ENCODE measurements at places on chromosomes 6 and 20.
A peak's percentile ranks its signal among the peaks of the same experiment; 100 is the strongest.

GRCh38 chr20:59307270-59307669, 6.9 kb downstream of the EDN3 start:
- no peak for DNase-seq

GRCh38 chr20:36217226-36217625, 19.1 kb upstream of the AAR2 start:
- no peak for DNase-seq

DNA sequence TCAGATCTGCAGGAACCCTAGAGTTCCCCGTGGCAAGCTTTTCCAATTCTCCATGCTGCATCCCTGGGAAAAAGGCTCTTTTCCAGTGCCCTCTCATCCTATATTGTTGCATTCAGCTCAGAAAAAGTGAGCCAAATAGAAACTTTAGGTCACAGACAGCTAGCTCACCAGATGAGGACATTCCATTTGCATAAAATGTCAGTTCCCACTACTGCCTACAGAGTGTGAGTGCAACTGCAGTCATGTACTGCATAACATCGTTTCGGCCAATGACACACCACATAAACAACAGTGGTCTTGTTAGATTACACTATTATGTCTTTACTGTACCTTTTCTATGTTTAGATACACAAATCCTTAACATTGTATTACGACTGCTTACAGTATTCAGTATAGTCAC, 8.6 kb downstream of the HS3ST5 start:
- DNase-seq: no peak

GRCh38 chr6:13302751-13303667, 25.3 kb downstream of the TBC1D7 start:
- peak; percentile 21 for DNase-seq

GRCh38 chr20:38178065-38178491, 13.0 kb upstream of the TGM2 start:
- no peak for DNase-seq

DNA sequence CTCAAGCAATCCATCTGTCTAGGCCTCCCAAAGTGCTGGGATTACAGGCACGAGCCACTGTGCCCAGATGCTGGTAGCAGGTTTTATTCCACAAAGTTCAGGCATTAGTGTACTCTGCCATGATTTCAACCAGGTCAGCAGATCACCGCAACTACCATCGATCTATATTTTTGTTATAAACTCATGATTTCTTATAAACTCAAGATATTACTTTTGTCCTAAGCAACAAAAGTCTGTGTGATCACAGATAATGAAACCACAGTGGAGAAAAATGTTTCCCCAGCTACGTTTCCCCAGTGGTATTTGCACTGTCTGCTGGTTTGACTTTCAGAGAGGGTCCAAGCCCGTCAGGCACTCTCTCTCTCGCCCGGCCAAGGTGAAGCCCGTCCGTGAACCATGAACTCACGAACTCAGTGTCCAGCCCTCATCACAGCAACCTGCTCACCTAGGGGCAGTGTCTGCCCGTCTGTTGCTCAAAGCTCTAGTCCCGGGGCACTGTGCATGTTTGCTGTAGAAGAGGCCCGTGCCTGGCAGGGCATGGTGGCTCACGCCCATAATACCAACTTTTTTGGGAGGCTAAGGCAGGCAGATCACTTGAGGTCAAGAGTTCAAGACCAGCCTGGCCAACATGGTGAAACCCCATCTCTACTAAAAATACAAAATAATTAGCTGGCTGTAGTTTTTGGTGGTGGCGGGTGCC, 7.0 kb downstream of the SLC4A11 start:
- no peak for DNase-seq

DNA sequence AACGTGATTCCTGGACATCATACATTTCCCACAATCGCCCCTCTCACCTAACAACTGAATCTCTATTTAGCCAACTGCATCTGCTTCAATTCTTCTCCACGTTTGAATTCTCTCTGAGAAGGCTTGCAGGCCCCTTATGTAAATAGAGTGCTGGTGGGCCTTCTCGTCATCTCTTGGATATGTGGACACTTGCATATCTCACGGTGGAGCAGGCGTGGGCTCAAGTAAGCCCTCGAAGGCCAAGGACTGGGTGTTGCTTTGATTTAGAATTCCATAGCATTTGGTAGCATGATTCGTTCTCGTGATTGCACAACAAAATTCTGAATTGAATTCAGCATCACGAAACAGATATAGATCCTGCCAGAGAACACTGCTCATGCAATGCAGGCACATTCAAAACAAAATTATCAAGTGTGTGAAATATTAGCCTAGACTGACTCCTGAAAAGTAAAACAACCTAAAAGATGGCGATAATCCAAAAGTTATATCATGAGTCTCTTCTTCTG, 613.6 kb downstream of the TFAP2A start:
- DNase-seq: no peak

- no peak for DNase-seq
Observed at GRCh38 chr6:89525786-89526562, 93.0 kb downstream of the ANKRD6 start.

GRCh38 chr20:33732166-33732970, 572 bp downstream of the ZNF341 start:
- DNase-seq: no peak

Data from stimulated activated CD8-positive, alpha-beta memory T cell treated with anti-CD3 and anti-CD28 coated beads, Interleukin-7, amount 100 ng/mL, for 48 hours (primary cell).